SIG-M5 (cell line): ENCODE measurements at places on chromosomes 6 and 20.

DNA sequence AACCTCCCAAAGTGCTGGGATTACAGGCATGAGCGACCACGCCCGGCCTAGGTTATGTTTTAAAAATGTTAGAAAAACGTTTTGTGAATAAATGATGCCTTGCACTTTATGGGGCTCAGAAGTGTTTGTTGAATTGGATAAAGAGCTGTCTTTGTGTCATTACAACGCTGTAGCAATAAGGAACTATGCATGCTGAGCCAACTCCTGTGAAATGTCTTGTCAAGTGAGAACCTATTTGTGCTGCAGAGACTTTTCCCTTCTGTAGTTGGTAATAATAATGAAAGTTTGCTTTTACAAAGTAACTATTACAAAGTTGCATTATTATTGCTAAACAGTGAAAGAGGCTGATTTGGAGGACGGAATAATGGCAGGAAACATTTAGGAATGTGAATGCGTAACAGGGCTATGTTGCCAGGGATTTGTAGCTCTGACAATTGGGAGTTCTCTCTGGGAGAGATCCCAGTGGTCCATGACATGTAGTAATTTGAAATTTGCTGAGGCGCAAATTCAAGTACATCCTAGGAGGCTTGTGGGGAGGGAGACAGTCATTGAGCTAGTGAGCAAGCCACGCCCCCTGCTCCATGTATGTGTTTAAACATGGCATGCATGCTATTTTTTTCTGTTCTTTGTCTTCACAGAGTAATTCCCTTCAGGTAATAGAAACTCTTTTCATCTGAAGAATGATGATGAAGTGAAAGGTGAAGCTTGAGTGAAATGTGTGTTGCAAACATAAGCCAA lies 16.8 kb upstream of the BICRAL start:
- no peak for DNase-seq

DNA sequence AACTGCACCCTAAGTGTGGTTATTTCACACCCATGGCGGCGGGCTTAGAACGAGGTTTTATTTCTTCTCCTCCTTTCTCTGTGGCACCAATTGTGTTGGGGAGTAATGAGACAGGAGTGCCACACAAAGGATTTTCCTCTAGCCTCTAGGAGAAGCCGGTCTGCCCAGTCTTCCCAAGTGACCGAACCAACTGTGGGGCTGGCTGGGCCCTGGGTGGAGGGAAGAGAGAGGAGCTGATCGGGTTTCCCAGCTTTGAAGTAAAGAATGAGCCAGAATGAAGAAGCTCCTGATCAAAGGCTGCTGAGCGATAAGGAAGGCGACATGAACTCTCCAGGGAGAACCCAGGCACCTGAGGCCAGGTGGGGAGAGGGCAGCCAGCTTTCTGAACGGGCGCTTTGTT lies 616.0 kb upstream of the BTBD3 start:
- DNase-seq, result no peak

DNA sequence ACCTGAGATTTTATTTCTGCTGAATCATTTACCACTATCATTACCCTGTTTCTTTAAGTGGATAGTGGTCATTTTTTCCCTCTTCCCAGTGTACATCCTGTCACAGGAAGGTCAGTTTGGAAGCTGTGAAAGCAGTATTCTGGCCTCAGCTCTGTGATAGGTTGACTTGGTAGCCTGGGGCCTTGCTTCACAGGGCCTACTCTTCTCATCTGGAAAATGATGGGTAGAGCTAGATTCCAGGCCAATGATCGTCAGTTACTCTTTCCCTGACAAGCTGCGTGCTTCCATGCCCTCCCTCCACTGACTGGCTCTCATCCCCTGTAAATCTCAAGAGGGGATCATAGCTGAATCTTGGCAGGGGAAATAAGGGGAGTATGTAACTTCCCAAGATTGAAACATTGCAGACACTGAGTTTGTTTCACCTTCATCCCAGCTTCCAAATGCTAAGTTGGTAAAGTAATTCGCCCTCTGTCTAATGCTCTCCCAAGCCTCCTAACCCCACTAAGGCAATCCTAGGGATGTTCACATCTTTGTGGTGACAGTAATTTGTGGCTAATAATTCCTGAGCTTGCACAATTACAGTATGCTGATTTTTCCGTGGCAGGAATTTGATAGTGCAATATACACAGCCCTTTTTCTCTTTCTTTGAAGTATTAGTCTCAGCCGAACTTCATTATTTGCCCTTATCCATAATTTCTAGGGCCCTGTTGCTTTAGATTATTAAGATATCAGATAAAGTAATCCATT lies 51.2 kb downstream of the VAPB start:
- DNase-seq, result no peak

GRCh38 chr6:19452495-19452894 lies 384.7 kb upstream of the ID4 start:
- no peak for DNase-seq

DNA sequence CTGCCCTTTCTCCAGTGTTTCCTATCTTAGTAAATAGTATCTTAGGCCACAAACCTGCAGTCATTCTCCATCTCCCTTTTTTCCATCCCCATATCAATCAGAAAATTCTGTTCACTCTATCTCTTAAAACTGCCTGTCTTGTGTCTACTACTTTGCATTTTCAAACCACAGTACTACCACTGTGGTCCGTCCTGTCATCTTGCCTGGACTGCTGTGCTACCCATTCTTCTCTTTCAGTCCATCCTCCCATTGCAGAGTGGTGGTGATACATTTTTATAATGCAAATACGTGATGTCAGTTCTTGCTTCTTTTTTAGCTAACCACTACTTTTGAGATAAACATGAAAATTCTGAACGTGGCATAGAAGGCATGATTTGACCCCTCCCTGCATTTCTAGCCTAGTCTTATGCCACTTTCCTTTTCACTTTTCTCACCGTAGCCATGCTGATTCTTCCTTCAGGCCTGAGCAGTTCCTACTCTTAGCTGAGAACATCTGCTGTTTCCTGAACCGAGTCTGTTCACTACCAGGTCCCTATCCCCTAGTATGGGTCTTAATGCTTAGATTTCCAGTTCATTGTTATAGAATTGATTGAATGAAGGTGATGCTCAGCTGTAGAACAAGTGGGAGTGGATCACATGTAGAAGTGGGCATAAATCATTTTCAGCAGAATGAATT lies 13.8 kb downstream of the TBPL1 start:
- no peak for DNase-seq

DNA sequence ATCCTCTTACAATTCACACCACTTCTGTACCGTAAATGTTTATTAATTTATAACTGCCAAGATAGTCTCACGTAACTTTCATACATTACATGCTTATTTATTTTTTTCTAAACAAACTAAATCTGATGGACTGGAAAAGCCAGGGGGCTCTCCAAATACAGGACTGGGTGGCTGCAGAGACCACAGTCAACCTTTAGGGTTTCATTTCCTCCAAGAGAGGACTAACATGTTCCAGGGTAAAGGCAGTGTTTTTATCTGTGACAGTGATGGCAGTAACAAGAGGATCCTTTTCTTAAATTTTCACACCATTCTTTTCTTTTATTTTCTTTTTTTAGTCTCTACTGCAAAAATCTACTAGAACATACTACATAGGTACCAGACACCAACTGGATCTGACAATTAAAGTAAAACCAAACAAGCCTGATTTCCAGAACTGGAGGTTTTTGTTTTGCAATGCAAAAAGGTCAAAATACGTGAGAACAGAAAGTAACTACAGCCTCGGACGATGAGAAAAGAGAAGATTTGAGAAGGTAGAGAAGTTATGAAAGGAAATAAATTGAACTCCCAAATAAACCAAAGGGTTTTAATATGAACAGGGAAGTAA lies 1.2 kb downstream of the LMBRD1 start:
- no peak for DNase-seq

DNA sequence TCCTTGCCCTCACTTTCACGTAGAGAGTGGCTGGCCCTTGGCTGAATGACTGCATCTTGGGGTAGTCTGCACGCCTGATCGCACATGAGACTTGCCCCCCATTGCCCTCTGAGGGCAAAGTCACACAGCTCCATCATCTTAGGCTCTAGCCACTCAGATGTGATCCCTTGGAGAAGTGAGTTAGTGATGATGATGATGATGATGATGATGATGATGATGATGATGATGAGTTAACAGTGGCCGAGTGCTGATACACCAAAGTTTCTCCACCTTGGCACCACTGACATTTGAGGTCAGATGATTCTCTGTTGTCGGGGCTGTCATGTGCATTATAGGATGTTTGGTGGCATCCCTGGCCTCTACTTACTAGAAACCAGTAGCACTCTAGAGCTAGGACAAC lies 84.0 kb downstream of the PREX1 start:
- no peak for DNase-seq

DNA sequence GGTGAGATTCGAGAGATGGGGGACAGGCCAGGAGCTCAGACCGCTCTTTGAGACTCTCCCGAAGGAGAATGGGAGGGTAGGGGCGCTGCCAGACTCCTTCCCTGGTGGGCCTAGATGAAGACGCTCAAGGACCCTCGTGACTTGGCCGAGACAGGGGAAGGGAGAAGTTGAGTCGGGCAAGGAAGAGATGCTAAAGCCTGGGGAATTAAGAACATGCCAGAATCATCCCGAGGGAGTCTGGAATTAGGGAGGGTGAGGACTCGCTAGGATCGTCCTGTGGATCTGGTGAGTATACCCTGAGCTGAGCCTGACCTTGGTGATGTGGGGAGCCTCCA lies 529 bp downstream of the UBE2C start:
- DNase-seq, result no peak
